ENCODE measurements at places on chromosomes 6 and 20. TPM values are rescaled to one million over a fixed set of nuclear protein-coding genes. Genes with fewer than 3 reads are reported as not detected.

DNA sequence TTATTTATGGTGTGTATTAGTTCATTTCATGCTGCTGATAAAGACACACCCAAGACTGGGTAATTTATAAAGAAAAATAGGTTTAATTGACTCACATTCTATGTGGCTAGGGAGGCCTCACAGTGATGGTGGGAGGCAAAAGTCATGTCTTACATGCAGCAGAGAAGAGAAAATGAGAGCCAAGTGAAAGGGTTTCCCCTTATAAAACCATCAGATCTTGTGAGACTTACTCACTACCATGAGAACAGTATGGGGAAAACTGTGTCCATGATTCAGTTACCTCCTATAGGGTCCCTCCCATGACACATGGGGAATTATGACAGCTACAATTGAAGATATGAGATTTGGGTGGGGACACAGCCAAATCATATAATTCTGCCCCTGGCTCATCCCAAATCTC, 150.0 kb upstream of the AHI1 start:
- no peak for DNase-seq

GRCh38 chr6:31697555-31697954, 5.6 kb downstream of the ABHD16A start:
- DNase-seq: no peak

- DNase-seq: no peak
These were observed 78.7 kb upstream of the BTN3A2 start for GRCh38 chr6:26286168-26286877.

DNA sequence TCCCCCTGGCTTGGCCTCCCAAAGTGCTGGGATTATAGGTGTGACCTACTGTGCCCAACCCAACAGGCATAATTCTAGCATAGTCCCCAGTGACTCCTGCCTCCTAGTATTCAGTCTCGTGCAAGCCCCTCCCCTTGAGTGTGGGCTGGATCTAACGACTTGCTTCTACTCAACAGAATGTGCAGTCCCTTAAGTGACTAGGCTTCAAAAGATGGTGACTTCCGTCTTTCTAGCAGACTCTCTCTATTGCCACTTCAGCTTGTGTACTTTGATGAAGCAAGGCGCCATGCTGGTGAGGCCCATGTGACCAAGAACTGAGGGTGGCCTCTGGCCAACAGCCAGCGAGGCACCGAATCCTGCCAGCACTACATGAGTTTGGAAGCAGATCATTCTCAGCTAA, 109.6 kb upstream of the TRAF3IP2 start:
- DNase-seq: no peak

GRCh38 chr6:152008779-152009178, 201.3 kb downstream of the ESR1 start:
- DNase-seq: no peak

GRCh38 chr6:100701728-100702127, 179.4 kb downstream of the ASCC3 start:
- no peak for DNase-seq

DNA sequence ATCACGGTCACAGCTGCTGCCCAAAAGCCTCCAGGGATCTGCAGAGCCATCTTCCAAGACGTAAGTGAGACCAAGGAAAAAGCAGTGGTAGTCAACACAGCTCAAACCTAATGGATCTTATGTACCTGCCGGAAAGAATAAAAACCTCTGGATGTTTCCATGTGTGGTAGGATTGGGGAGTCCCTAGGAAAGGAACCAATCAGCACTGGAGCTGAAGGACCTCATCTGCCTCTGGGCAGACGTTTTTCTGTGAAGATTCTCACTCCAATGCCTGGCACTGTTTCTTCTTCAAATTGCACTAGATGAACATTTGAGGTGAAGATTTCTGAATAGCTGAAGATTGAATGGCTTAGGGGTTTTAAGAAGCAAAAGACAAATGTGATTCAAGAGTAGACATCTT, at the start of gene HLA-DQB2:
Gene HLA-DQB2, minus strand, starts transcription at position 112 of the 400 bp plus-strand sequence. Its CDS starts 62 bp downstream, at position 50.
- DNase-seq: no peak

DNA sequence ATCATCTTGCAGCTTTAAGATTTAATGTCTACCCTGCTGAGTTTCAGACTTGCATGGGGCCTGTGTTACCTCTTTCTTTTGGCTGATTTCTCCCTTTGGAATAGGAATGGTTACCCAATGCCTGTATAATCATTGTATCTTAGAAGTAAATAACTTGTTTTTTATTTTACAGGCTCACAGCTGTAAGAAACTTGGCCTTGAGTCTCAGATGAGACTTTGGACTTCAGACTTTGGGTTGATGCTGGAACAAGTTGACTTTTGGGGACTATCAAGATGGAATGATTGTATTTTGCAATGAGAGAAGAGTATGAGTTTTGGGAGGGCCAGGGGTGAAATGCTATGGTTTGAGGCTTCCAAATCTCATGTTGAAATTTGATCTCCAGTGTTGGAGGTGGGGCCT, 34.9 kb upstream of the CAP2 start:
- DNase-seq: no peak

DNA sequence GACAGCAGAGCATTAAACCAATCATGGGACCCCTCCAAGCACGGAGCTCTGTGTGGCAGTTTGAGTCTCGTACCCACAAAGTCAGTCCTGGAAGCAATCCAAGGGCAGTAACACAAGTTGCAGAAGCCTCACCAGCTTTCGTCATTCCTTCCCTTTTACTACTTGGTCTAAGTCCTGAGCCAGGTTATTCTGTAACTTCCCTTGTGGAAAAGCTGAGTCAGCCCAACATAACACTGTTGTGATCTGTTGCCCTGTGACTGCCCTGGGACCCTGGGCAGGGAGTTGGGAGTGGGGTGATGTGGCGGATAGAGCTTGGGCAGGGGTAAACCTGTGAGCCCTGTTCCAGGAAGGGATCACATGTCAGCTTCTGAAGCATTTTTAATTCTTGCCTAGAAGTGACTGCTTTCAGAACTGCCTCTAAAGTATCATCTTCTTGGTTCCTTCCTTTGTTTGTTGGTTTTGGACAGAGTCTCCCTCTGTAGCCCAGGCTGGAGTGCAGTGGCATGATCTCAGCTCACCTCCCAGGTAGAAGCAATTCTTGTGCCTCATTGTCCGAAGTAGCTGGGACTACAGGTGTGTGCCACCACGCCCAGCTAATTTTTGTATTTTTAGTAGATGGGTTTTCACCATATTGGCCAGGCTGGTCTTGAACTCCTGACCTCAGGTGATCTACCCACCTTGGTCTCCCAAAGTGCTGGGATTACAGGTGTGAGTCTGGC, 183.7 kb upstream of the JAG1 start:
- DNase-seq: no peak

DNA sequence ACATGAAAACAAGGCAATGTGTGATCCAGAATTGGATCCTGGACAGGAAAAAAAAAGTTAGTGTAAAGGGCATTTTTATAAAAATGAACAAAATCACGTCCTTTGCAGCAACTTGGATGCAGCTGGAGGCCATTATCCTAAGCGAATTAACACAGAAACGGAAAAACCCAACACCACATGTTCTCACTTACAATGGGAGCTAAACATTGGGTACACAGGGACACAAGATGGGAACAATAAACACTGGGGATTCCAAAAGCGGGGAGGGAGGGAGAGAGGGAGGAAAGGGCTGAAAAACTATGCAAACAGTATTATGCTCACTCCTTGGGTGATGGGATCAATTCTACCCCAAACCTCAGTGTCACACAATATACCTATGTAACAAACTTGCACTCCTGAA, 91.4 kb upstream of the BTBD3 start:
- DNase-seq: no peak

- no peak for DNase-seq
These were observed 88.4 kb downstream of the COL19A1 start for GRCh38 chr6:69954733-69955132.

DNA sequence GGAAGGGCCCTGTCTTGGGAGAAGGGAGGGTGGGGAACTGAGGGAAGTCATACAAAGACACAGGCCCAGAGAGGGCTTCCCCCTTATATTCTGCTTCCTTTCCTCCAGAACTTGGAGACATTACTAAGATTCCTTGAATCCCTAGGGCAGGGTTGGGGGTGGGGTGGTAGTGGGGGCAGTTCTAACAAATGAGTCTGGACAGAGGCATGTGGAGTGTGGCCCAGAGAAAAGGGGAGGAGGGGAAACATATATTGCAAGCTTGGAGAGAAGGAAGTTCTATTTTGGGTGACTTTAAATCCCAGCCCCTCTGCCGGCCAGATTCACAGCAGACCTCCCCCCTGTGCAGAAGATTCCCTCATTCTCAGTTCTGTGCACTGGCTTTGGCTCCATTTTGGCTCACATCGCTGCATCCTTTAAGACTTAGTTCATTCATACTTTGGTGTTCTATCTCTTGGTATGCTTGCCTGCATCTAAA, 43.7 kb downstream of the DAAM2 start:
- DNase-seq: no peak

GRCh38 chr20:60242836-60243505, 284.7 kb downstream of the CDH26 start:
- DNase-seq: no peak

DNA sequence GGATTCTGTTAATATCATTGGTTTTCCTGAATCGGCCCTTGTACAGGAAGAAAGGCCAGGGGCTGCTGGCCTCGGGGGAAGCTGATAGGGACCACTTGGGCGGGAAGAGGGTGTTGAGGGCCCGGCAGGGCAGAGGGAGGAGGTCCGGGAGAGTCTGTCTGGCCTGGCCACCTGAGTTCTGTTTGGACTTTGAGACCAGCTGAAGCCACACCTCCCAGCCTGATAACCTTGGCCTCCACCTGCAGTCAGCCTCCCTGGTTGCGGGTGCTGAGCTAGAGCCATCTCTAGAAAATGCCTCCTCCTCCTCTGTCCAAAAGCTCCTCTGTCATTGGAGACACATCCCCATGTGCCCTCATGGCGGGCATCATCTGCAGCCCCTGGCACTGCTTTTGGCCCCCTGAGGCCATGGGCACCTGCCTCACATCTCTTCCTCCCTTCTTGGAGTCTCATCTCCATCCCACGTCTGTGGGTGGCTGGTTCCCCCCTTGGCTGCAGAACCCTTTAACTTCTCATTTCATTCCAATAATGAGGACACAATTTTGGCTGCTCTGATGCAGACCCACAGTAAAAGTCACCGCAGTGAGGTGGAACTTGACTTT, 16.6 kb downstream of the APCDD1L start:
- no peak for DNase-seq

DNA sequence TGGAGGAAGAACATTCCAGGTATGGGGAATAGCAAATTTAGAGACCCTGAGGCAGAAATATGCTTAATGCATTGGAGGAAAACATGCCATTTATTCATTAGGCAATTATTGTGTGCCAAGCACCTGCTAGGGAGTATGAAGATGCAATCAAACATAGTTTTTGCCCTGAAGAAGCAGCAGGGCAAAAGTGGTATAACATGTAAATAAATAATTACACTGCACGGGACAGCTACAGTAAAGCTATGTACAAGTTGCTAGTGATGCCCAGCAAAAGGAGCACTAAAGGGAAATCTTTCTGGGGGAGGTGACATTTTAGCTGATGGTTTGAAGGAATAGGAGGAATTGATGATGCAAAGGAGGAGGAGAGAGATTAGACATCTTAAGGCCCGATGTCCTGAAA, 624 bp upstream of the TJAP1 start:
- DNase-seq: no peak

The SLC26A8 gene
- not detected for polyA plus RNA-seq

The DPPA5 gene
- not detected for polyA plus RNA-seq

The CCN5 gene
- 0.37 TPM for polyA plus RNA-seq

The CNBD2 gene
- 1.8 TPM for polyA plus RNA-seq

The RNF144B gene
- polyA plus RNA-seq: 0.35 TPM

The NNAT gene
- polyA plus RNA-seq: 59.6 TPM

The AIF1 gene
- not detected for polyA plus RNA-seq
